ENCODE measurements at places on chromosomes 4 and X.

GRCh38 chr4:17762726-17763125 is 18.7 kb downstream of the FAM184B start:
- no peak for DNase-seq

DNA sequence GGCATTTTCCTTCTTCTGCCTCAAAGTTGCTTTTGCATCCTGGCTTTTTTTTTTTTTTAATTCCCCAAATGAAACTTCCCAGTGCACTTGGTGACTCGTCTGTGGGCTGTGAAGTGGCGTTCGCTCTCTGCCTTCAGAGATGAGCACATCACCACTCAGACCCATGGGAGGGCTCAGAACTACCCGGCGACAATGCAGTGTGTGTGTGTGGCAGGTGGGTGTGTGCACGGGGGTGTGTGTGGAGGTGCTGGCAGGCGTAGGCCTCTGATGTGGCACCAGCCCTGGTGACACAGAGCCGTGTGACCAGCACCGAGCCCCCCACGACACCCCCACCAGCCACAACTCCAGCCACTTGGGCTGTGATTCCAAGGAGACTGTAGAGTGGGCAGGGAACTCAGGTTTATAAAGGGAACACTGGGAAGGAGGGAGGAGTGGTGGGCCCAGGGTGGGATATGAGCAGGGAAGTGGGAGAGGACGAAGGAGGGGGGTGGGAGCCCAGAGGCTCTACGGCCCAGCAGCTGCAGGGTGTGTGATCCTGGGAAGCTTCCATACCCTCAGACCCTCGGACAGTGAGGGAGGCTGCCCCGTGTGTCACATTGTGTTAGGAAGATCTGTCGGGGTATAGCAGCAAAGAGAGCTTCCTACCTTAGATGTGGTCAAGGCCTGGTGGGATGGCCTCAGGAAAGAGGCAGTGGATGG is 6.0 kb upstream of the WFS1 start:
- DNase-seq, result no peak

GRCh38 chr4:75895744-75896314 is 6.4 kb downstream of the PPEF2 start:
- DNase-seq, result peak; percentile 23

DNA sequence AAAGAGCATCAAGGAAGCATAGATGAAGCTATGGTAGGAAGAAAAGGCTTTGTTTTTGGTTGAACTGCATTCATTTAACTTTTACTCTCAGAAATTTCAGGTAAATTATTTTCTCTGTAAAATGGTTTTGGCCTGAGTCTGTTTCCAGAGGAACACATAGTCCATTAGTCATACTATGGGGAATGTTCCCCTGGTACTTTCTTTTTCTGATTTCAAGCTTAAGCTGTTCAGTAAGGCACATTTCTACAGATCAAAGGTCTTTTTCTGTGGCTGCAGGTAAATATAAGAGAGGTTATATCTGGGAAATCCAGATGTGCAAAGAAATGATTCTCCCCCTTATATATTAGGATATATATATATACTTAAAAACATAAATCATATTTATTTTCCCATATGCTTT is 1744.4 kb upstream of the ADGRL3 start:
- peak; percentile 12 for DNase-seq
